ENCODE measurements at places on chromosomes 7 and 10.
A peak's percentile ranks its signal among the peaks of the same experiment; 100 is the strongest.

DNA sequence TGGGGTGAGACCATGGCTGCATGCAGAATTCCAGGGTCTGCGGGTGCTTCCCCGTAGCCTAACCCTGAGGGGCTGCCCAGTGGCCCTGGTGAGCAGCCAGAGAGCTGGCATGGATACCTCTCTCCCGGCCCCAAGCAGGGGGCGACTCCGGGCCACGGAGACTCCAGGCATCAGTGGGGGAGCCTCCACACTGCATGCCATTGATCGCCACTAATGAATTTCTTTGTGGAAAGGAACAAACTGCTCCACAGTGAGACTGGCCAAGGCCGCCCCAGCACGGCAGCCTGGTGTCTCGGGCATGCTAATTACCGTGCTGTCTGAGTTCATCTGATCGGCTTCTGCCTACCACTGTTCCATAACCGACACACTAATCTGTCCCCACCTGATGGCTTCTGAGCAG is 184.4 kb downstream of the GRID1 start:
- no peak for DNase-seq

DNA sequence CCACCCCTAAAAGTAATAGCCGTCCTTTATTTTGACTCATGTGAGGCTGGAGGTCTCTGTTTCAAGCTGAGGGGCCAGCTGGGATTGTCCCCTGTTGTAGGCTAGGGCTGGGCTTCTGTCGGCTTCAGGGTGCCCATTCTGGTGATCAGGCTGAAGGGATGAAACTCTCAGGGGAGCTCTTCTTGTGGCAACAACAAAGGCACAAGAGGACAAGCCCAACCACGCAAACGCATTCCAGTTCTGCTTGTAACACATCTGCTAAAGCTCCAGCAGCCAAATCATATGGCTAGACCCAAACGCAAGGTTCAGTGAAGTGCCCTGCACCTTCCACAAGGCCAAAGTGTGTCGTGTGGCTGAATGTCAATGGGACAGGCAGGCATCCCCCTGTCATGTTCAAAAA is 405.7 kb downstream of the INHBA start:
- no peak for DNase-seq

GRCh38 chr7:149188637-149189259 is 6.6 kb upstream of the ZNF282 start:
- DNase-seq = no peak

GRCh38 chr7:41255716-41256115 is 447.2 kb downstream of the INHBA start:
- peak; percentile 37 for DNase-seq

DNA sequence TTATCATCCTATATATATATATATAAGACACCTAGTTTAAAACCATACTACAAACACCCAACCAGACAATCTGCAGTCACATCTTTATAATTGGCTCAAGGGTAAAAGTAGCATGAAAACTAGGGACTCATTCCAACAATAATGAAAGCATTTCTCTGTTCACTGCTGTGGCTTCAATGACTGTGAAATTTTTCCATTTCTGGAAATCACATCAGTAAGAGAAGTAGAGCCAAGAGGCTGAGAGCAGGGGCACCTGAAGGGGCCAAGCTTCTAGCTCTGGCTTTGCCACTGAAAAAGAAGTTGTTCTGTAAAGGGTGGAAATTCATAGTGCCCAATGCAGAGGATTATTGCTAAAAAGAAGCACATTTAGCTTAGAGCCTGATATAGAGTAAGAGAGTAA is 158.6 kb upstream of the GLI3 start:
- peak; percentile 67 for DNase-seq

- peak; percentile 98 for DNase-seq
Observed at GRCh38 chr7:54758702-54759592, at the start of gene SEC61G. TSS of gene SEC61G (minus strand) at chr7:54759211. CDS start at chr7:54757588, 1,623 bp downstream.

DNA sequence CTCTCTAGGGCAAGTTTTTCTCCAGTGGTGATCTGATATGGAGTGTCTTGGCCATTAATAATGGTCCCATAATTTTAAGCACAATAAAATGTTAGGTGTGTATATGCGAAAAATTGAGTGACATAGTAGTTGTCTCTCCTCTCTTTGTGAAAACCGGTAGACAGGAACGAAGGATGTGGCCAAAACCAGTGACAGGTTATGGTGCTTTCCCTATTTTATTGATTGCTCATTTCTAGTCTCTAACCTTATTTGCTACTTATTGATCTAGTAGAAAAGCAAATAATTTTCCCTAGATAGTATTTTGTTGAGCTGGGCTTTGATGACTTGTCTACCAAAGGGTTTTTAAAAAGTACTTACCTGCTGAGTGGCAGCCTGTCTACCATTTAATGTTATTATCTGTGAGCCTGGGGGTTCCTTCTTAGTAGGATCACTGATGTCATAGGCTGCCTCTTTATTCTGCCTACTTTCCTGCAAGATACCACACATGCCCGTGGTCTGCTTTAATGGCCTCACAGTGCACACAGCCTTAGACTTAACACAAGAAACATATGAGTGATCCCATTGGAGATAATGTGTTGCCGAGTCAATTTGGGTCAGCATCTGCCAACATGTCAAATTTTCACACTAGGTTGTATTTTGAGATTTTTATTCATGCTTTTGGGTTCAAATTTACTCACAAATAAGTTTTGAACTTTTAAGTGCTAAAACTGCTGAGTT is 100.0 kb downstream of the AUTS2 start:
- no peak for DNase-seq

- peak; percentile 34 for DNase-seq
Observed at GRCh38 chr10:122142641-122143237, 128.4 kb upstream of the BTBD16 start.

DNA sequence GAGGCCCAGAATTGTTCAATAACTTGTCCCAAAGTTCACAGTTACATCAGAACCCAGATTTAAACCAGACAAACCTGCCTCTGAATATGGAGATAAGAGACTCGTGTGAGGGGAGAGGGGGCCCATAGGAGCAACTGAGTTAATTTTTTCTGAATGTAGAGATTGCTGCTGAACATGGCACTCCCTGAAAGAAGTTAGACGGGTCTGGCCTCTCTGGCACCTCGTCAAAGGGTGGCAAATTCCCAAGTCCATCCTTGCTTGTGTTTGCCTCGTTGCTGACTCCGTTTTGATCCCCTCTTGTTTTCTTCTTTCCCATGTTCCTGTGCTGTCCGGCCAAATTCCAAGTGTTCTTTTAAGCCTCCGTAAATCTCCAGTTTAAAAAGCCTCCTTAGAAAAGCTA is 35.2 kb upstream of the YAE1 start:
- no peak for DNase-seq

DNA sequence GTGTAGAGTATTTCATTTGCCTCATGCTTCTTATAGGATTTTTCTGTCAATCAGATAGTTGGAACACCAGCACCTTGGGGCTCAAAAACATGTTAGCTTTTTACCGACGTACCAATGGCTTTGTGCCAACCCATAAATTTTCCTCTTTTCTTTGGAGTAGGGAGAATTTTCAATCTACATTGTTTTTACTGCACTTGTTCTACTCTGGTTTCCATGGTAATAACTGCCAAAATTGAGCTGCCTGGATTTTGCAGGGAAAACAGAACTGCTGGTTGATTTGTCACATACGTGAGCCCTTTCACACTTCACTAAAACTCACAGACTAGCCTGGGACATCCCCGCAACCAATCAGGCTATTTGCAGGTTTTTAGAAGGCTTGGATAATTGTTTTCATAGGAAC is 189.7 kb downstream of the ARHGAP21 start:
- DNase-seq = no peak

DNA sequence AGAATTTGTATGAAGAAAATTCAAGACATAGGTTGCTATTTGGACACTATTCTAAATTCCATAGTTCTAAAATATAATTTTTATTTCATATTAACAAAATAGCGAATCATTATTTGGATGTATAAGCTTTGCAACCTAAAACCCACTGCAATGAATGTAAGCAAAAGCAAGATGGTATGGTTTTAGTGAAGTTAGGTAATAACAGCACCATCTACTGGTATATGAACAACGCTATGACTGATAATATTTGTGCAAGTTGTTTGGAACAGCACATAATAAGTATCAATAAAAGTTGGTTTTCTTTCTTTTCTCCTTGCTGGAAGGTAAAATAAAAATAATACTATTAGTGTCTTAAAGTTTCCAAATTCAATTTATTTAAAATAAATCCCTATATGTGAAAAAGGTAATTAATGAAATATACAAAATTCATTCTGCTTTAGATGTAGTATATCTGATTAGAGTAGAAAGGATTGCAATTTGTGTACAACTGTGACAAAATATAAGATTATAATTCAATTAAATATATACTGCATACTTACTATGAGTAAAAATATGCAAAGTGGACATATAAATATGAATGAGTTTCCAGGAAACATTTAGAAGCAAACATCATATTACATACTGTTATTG is 79.0 kb upstream of the LSM8 start:
- peak; percentile 29 for DNase-seq

DNA sequence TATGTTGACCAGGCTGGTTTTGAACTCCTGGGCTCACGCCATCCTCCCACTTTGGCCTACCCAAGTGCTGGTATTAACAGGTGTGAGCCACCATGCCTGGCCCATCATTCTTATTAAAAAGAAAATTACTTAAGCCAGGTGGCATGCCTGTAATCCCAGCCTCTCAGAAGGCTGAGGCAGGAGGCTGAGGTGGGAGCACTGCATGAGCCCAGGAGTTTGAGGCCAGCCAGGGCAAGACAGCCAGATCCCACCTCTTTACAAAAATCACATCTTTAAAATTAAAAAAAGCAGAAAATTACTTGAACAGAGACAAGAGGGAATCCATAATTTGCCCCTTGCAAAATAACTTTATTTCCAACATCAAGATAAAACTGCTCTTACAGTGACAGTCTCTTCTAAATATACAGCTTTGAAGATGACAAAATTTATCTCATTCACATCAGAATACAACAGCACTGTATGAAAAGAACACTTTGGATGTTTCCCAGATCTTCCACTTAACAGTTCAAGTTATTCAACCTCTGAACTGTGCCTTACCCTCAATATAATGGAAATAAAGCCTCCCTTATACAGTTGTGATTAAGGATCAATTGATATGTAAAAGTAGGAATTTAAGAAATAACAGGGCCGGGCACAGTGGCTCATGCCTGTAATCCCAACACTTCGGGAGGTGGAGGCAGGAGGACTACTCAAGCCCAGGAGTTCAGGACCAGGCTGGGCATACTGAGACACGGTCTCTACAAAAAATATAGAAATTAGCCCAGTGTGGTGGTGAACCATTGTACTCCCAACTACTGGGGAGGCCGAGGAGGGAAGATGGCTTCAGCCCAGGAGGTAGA is 10.3 kb downstream of the WAPL start:
- DNase-seq = no peak

DNA sequence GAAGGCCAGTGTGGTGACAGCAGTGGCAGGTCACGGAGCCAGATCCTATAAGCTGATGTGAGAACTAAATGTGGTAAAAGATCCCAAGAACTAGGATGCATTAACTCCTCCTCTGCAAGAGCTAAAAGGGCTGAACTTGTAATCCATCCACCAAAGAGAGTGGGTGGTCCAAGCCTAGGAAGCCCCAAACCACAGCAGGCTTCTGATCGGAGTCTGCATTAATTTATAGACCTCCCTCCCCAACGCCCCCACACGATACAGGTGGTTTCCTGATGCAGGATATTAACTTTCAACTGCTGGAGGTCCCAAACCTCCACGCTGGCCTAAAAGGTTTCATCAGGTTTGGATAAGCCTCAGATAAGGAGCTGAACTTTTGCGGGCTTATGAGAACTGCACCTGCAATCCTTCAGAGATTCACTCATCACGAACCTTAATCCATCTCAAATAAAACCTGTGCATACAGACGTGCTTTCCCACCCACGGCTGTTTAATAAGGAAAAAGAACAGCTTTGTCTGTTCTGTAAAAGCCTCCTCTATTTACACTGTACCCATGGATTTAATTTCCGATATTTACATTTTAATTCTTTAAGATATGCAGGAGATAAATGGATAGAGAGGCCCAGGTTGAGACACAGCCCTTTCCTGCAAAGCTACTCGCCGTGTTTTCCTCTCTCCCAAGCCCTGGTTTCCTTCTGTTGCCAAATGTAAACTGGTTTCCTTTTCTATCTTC is 74.9 kb downstream of the GFRA1 start:
- DNase-seq = no peak

GRCh38 chr10:127080317-127080716 is 116.1 kb downstream of the INSYN2A start:
- no peak for DNase-seq

GRCh38 chr10:125238682-125239081 is 78.3 kb upstream of the CTBP2 start:
- no peak for DNase-seq

- no peak for DNase-seq
Observed at GRCh38 chr10:42149722-42150427, 488.5 kb downstream of the ZNF33B start.

DNA sequence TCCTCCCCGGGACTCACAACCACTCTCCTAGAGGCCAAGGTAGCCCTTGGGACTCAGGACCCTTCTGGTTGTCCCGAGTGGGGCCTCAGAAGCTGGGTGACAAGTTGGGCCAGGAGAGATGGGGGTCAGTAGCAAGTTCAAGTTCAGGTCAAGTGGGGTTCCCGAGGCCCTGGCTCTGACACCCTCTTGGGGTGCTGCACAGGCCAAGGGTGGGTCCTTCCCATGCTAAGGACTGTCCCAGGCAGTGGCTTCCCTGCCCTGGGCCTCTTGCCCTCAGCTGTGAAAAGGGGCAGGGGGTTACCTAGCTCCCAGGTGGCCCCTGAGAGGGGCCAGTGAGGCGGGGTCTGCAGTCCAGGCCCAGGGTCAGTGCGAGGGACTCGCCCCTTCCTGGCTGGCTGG is 115.4 kb upstream of the TNRC18 start:
- DNase-seq = no peak

DNA sequence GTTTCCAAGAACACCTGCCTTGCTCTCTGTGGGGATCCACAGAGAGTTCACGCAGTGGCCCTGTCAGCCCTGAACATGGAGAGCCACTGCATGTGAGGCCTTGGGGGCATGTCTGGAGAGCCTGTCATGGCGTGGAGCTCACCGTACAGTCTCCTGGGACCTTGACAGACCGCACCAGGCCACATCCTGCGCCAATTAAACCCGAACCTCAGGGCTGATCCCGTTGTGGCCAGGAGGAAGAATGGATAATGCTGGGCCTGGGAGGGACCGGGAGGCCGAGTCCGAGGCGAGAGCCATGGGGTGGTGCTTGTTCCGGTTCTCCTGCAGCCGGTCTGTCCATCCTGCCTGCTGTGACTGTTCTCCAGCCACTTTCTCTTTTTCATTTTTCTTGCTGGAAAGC is 68.7 kb downstream of the DNAJB6 start:
- no peak for DNase-seq

GRCh38 chr7:44380831-44381493 is 55.6 kb upstream of the CAMK2B start:
- no peak for DNase-seq

DNA sequence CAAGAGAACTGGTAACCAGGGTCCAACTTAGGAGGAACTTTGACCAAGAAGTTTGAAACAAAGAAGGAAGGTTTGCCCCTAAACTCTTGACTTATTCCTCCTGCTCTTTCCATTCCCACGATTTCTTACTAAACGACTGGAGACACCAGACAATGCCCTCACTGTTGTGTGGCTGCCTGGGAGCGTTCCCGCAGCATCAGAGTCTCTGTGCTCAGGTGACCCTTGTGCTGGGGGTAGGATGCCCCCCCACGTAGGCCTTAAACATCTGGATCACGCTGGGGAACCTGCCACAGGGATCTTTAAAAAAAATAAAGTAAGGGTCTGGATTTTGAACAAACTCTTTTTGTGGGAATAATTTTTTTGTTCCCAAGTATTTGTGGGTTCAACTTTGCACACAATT is 30.1 kb upstream of the CTBP2 start:
- DNase-seq = no peak

GRCh38 chr10:92407305-92408016 is 116.5 kb downstream of the MARCHF5 start:
- no peak for DNase-seq

- no peak for DNase-seq
Observed at GRCh38 chr10:95761939-95762492, 6.1 kb downstream of the ENTPD1 start.

GRCh38 chr7:1814089-1814811 is 144.2 kb downstream of the ELFN1 start:
- DNase-seq = no peak
